Heart right ventricle (tissue), 16 donors: ENCODE measurements at places on chromosomes 16 and 17.

DNA sequence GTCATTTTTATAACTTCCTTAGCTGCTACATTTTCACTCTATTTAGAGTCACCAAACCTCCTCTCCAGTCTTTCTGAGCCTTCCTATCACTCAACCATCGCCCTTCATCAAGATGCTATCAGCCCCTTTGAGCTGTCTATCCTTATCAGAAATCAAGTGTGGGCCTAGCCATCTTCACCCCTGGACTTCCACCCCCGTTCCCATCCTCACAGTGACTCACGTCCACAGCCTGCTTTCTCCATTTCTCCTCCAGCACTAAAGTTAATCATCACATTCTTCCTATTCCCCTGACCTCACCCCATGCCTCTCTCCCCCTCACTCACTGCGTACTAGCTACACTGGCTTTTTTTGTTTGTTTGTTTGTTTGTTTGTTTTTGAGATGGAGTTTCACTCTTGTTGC is 2.4 kb upstream of the TEKT3 start:
- no peak for DNase-seq

GRCh38 chr17:32484041-32484461 is 2.7 kb upstream of the CDK5R1 start:
- DNase-seq, result no peak

DNA sequence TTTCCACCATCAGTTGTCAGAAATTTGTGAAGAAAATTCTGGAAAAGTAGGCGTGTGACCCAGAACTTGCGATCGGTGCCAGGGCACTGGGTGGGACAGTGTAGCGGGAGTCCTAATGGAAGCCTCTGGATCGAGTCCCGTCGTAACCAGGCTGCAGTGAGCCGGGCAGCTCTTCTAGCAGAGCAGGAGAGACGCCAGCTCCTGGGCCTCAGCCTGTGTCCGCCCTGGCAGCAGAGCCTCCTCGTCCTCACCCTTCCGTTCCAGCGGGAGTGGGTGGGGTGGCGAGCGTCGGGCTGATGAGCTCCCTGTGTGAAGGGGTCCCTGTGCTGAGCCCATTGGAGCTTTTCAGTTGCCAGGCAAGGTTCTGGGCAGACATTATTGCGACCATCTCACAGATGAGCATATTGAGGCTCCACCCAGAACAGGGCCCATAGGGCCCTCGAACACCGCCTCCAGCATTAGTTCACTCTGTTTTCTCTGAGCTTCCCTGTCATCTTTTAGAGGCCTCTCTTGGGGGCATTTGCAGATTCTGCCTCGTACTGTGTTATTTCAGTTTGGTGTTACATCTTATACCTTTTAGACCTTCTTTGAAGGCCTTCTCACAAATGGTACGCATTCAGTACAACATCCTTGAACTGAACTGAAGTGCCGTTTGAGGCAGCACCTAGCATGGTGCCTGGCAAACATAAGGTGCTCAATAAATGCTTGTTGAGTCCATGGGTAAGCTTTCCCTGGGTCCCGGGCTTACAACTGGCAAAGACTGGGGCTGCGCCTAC is 207.1 kb upstream of the CIBAR2 start:
- no peak for DNase-seq

- DNase-seq, result no peak
These were observed 965.7 kb upstream of the GOT2 start for GRCh38 chr16:59699786-59700185.

DNA sequence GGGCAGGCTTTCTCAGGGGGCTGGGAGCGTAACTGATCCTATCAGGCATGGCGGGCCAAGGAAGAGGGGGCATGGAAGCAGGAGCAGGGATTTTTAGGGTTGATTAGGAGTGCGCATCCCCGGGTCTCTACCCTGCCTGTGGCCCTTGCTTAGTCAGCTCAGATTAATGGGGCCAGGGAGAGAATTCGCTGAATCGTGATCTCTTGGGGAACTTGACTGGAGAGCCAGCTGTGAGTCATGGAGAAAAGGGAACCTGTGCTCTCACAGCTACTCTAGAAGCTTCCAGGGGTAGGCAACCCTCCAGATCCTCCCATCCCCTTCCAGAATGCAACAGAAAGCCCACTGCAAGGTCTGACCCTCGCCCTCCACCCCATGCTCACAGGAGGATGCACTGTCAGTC is 3.6 kb downstream of the FOXN1 start:
- DNase-seq, result no peak

DNA sequence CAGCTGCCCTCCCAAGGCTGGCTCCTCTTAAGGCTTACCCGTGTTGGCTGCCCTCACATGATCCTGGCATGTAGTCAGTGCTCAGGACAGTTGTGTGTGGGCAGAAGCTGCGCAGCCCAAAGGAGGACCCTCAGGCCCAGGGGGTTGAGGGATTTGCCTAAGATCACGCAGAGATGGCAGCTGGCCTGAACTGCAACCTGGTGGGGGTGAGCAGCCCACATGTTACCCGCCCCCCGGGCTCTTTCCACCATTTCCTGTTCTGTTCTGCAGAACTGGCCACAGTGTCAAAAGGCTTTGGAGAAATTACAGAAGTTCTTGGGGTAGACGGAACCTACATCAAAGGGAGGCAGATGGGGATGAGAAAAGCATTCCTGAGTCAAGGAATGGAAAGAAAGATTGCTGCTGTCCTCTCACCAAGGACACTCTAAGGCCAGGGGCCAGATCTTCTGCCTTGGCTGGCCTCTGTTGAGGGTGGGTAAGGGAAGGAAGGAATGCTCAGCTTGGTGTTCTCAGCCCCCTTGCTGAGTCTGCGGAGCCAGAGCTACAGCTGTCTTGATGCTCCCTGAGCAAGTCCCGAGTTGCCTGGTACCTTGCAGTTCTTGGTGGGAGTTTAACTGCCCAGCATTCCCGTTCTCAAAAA is 53.0 kb downstream of the EPN2 start:
- no peak for DNase-seq

GRCh38 chr17:65022751-65023700 is 33.5 kb downstream of the GNA13 start:
- no peak for DNase-seq

GRCh38 chr17:67824735-67825626 is at the start of gene BPTF:
TSS of gene BPTF (plus strand) at chr17:67825503. CDS start at chr17:67825725, 222 bp downstream.
- peak; percentile 93 for DNase-seq

DNA sequence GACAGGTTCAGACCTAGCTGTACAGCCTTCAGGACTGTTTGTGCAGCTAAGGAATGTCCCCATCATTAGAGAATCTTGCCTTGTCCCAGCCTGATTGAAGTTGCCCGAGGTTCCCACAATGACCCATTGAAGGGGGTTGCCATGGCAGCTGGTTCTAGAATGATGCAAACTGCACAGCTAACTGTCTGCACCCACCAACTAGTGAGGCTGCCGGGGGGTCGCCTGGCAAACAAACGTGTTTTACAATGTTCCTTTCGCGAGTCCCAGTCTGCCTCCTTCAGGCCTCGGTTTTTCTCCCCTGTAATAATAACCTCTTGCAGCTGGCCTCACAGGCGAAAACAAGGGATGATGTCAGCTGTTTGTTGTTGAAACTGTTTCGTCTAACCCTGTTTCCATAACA is 5.5 kb downstream of the C16orf96 start:
- no peak for DNase-seq
